ENCODE measurements at places on chromosomes 11 and 22.

DNA sequence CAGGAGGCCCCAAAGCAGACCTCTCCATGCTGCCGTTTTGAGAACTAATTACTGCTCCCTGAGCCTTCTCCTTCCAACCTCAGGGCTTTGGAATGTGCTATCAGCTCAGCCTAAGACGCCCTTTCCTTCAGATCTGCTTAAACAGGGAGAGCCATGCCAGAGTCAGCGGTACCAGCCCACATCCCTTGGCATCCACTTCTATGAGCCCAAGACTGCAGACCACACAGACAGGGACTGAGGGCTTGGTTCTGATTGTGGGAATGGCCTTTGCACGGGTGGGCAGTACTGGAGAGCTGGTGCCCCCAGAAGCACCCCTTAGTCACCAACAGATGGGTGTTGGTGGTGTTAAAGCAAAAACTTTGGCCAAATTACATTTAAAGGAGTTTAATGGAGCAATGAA lies 146.5 kb downstream of the TTC17 start:
- DNase-seq = no peak

DNA sequence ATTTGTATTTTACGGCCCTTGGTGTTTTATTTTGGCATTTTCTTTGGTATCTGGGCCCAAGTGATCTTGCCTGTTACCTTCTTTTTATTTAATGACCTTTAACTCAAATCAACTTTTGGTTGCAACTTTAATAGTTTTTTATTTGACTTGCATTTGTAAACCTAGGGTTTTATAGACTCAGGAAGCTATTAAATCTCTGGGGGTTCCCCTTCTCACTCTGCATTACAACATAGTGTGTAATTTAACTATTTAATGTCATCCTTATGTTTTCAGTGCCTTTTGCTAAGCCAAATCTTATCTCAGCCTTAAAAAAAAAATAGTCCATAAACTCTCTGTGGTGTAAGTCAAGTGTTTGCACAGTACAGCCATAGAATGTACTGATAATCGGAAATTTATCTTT lies 3.4 kb downstream of the FJX1 start:
- DNase-seq = no peak

DNA sequence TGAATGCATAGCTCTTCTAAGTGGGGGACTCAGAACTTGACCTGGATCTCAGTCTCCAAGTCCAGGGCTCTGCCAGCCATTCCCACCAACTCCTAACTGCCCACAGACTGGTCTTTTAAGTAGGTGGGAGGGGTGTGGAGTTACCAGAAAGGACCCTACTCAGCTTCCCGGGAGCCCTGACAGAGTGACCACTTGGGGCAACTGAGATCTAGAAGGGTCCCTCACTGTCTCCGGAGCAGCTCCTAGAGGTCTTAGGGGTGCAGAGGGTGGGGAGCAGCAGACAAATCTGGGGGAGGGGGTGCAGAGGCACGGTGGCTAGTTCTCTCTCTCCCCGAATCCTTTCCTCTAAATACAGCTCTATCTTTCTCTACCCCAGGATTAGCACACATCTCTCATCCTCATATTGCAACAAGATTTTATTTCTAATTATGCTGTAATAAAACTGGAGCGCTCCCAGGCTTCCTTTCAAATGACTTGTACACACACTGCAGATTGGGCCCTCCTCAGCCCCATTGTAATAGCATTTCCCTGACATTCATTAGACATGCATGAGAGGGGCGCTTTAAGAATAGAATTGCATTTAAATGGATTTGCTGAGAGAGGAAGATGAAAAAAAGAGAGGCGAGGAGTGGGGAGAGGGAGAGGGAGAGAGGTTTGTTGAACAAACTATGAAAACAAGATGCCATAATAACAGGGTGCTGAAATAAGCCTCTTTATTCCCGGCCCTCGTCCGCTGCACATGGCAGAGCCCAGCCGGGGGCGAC lies 219.0 kb downstream of the CEP164 start:
- no peak for DNase-seq

GRCh38 chr11:10285148-10285802 lies 8.7 kb downstream of the SBF2 start:
- no peak for DNase-seq

DNA sequence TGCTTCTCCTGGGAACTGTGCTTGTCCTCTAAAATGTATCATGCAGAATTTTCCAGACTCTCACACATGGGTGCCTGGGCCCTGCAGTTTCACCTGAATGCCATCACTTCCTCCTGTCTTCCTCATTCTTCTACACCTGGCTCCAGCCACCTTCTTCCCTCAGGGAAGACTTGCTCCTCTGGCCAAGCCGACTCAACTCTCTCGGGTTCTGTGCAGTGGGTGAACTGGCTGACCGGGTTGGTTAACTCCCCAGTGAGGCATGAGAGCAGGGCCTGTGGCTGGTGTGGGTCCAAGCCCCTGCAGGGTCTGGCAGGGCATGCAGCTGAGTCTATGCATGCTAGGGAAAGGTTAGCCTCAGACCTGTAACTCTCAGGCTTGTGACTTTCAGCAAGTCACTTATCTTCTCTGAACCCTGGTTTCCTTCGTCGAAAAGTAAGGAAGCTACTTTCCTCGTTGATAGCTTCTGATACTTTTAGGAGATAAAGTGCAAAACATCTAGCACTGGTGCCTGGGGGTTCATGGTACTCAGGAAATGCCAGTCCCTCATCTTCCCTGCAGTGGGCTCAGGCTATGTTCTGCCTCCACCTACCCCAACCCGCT lies 11.9 kb downstream of the CD82 start:
- no peak for DNase-seq

DNA sequence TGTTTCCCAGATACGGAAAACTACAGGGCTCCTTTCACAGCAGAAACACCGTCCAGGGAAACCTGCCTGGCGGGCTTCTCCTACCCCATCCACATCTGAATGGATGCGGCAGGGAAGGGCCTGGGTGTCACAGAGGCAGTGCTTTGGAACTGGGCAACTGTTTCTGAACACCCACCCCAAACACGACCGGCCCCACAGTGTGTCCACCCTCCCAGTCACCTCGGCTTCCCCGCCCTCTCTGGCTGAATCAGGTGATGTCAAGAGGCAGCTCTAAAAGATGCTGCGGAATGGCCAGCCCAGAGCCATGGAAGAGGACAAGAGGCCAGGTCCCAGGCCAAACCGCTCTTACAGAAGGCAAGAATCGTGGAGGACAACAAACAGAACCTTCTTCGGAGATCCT lies 22.0 kb downstream of the IFT27 start:
- DNase-seq = no peak

GRCh38 chr11:43874078-43874477 lies 6.6 kb upstream of the ALKBH3 start:
- no peak for DNase-seq

DNA sequence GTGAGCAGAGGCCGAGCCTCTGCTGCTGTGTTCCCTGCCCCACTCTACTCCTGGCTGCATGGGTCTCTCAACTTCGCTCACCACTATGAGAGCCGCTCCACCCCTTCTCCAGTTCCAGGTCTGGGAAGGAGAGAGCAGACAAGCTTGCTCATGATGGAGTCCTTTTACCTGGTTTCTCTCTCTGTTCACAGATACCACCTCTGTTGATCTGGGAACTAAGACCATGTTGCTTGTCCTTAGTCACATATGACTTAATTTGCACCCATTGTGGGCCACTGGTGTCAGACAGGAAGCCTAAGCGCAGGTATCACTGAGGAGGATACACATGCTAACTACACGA lies 26.8 kb downstream of the MCM5 start:
- DNase-seq = no peak

- DNase-seq = no peak
Observed at GRCh38 chr11:12577725-12578644, 96.2 kb upstream of the TEAD1 start.

Data from stimulated activated CD4-positive, alpha-beta T cell treated with anti-CD3 and anti-CD28 coated beads, Interleukin-1b, Interleukin-23, amount 100 ng/mL, for 1 hour (primary cell).